ENCODE measurements at places on chromosomes 6 and 20. TPM values are rescaled to one million over a fixed set of nuclear protein-coding genes. Genes with fewer than 3 reads are reported as not detected.

GRCh38 chr20:14067603-14068002 is 72.3 kb downstream of the MACROD2 start:
- DNase-seq, result no peak

DNA sequence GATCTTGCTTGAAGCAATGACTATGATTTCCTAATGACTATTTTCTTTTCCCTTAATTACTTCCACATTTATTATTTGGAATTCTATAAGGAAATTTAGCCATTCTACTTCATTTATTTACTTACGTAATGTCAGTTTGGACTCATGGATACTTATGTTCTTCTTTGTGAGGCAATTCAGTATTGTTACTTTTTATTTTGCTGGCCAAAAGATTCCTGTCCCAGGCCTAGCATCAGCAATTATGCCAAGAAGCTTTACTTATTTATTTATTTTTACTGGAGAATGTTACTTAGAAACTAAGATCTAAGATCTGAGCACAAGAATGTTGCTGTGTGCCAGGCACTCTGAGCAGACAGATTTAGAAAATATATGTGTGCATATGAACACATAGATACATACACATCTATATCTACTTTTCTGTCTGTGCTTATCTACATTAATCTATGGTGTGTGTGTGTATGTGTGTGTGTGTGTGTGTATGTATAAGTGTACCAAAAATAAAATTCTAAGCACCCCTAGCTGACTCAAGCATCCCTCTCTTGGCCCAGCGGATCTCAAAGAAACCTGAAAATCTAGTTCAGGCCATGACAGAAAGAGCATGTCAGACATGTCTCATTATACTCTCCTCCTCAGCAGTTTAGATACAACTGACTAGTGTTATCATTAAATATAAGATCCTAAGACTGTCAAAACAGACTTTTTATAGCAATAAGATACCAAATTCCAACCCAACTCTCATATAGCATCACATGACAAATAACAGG is 640.0 kb upstream of the GJE1 start:
- DNase-seq, result no peak

- DNase-seq, result no peak
Observed at GRCh38 chr20:7180256-7181045, 413.0 kb downstream of the BMP2 start.

GRCh38 chr20:39111359-39112177 is 149.4 kb downstream of the DHX35 start:
- DNase-seq, result no peak

DNA sequence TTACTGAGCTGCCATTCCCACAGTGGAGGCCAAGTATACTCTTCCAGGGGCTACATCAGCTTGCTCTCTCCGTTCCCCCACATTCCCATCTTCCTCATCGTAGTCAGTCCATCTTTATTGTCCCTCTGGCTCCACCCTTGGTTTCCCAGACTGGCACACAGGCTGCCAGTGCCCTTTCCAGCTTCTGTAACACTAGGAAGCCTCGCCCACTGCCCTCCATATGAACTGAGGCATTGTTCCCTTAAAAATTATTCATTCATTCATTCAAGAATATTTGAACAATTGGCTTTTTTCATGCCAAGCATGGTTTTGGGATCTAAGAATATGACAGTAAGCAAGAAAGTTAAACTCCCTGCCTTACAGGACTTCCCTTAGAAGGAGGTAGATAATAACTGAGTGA is 14.3 kb downstream of the ROS1 start:
- no peak for DNase-seq

DNA sequence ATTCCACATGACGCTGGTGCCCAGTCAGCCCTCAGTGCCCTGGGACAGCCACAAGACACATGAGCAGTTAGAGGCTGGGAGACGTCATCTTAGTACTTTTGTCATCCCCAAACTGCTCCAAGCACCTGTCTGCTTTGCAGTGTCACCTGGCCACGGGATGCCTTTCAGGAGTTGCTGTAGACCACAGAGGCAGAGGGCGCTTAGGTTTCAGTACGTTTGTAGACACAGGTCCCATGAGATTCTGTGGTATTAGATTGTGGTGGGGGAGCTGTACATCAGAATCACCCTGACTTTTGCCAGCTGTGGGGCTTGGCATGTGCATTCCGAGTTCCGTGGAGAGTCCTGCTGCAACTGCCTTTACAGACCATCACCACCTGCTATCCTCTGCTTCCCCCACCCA is 16.7 kb downstream of the MAVS start:
- no peak for DNase-seq

DNA sequence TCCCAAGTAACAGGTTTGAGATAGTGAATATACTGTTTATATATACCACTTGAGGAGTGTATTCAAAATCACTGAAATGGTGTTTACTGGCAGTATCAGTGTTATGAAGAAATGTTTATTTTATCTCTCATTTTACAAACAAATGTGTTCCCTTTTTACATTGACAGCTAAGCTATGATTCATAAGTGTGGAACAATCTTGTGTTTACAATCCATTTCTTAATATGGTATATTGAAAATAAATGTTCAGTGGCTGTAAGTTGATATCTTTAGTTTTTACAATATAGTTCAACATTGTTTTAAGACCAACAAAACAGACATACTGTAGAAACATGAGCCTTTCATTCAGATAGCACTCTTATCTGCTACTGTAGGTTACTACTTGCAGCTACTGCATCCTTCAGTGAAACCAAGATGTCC is 14.3 kb downstream of the PHF3 start:
- DNase-seq, result no peak

DNA sequence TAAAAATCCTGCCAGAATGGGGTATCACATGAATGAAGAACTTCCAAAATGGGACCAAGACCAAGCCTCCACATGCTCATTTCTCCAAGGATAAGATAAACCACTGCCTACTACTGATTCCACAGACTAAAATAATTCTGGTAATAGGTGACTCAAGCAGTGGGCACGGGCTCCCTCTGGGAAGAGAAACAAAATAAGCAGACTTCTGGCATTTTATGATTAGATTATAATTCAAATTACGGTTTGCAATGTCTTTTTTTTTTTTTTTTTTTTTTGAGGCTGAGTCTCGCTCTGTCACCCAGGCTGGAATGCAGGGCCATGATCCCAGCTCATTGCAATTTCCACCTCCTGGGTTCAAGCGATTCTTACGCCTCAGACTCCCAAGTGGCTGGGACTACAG is 16.0 kb downstream of the UQCC1 start:
- DNase-seq, result no peak

DNA sequence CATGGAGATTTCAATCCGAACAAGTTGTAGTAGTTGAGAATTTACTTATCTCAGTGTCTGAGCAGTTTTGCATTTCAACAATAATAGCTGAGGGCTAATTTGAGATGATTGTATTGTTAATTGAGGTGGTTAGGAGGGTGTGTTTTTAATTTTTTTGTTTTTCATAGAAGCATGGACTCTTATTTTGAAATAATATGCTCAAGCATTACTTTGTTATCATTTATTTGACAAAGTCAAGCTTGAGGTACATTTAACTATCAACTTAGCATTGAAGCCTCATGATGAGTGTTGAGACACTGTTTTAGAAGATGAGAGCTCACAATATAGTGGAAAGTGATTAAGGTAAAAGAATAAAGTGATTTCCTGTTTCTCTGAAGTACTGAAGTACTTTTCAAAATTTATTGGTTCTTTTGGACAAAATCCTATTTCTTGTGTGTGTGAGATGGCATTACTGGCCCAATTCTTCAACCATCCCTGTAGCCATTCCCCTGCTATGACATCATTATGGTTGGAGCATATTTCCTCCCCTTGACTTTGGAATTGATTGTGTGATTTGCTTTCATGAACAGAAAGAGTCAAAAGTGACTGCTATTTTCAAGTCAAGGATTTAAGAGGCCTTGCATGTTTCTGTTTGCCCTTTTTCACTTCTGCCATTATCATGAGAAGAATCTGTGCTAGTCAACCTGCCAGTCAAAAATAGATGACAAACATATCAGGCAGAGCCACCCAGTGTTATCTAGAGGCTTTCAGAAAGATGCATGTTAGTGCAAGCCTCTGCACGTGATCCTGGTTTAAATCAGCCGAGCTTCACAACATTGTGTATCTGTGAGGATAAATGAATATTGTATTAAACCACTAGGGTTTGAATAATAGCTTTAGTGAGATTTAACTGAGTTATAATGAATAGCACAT is 1112.3 kb upstream of the CITED2 start:
- no peak for DNase-seq

DNA sequence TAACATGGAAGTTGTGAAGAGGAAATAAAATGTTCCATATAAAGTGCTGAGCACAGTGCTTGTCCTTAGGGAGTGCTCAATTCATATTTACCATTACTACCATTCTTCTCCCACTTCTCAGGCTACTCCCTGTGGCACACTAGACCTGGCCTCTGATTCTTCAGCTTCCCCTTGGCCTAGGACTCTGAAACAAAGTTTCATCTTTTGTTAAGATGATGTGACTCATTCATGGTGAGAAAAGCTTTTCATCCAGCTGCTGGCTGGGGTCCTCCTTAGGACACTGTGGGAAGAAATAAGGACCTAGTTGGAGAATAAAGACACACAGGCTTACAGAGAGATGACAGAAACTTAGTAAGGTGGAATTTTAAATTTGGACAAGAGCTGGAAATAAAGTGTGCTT is 314.8 kb downstream of the CDC5L start:
- no peak for DNase-seq

DNA sequence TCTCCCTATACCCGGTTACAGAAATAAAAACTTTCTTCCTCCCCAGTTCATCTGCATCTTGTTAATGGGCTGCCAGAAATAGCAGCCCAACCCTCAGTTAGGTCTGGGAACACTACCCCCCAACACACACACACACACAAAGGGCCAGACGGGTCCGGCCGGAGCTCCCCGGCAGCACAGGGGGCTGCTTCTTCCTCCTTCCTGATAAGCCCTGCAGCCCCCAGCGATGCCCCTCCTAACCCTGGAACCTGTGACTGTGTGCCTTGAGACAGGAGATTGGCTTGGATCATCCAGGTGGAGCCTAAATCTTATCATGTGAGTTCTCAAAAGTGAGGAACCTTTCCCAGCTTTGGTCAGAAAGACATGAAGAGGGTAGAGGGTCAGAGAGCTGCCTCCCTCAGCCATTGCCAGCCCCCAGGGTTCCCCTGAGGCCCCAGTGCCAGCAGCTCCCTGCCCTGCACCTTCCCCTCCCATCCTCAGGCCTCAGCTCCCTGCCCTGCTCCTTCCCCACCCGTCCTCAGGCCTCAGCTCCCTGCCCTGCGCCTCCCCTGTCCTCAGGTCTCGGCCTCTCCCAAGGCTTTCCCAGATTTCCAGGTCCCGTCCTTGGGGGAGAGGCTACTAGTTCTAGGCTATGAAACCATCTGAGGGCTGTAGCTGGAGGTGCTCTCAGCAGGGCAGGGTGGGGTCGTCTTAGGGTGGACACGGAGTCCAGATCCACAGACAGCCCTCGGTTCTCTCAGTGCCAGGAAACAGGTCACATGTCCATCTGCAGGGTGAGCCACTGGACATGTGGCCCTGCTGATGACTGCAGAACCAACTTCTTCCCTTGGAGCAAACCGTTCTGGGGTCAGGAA is 34.5 kb upstream of the CST7 start:
- no peak for DNase-seq

- DNase-seq, result no peak
Observed at GRCh38 chr6:17482711-17483110, 89.3 kb downstream of the CAP2 start.

DNA sequence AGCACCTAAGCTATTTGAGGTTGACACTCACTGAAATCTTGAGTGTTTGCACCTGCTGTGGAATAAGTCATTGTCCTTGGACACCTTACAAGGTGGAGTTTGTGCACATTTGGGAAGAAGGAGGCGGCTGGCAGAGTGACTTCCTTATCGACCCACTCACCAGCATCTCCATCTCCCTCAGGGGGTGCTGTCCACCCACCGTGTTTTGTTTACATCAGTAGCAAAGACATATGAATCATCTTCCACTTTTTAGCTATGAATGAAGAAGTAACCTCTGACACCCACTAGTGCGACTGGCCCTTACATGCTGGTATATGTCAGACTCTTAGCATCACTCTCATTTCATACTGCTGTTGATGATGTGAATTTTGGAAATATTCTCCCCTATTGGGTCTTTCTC is 119.5 kb upstream of the SGK1 start:
- DNase-seq, result no peak

DNA sequence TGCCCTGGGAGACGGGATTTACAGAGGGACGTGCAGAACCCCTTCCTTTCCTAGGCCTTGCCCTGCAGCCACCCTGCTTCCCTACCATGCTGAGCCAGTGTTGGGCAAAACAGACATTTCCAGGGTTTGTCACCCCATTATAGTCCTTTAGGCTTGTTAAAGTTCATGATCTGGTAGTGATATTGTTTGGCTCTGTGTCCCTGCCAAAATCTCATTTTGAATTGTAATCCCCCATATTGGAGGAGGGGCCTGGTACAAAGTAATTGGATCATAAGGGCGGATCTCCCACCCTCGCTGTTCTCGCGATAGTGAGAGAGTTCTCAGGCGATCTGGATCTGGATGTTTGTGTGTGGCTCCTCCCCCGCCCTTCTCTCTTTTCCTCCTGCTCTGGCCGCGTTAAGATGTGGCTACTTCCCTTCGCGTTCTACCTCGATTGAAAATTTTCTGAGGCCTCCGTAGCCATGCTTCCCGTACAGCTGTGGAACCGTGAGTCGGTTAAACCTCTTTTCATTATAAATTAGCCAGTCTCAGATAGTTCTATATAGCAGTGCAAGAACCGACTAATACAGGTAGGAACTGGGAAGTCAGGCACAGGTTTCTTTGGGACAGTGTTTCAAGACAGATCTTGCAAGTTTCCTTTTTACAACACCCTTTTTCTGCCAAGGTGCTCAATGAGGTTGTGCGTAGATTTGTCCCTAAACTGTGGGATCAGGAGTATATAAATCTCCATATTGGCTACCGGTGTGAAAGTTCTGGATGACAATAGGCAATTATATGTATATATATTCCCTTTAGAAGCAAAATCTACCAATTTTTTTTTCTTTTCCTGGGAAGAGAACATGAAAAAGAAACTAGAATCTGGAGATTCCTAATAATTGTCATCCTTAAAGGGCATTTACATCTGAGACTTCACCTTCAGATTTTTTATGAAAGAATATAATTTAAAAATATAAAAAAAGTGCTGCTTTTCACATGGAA is 152.1 kb downstream of the SAMD5 start:
- no peak for DNase-seq

DNA sequence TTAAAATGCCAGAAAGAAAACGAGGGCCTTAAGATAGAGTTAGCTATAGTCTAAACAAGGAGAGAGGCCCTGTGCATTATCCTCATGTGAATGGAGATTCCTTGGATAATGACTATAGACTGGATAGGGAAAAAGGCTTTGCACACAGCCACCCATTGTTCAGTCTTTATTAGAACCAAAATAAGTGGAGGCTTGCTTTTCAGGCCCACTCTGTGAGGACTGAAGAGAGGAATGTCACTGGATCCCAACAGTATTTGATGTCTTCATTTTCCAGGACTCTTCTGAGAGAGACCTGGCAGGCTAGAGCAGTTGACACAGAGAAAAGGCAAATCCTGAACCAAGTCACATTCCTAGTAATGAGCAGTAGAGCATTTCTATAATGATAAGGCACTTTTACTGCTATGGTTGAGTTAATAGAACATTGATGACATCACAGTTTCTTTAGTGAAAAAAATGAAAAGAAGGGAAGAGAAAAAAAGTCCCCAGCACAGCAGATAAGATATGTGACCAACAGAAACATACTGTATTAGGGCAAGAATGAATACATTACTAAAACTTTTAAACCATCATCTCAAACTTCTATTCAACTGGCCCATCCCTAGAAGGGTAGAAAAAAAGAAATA is 315.1 kb downstream of the EPHA7 start:
- no peak for DNase-seq

KCNK16 gene
- total RNA-seq, result not detected

MPIG6B gene
- total RNA-seq, result 0.37 TPM

TOX2 gene
- total RNA-seq, result 4.5 TPM

PHACTR3 gene
- 6.9 TPM for total RNA-seq

ADGB gene
- not detected for total RNA-seq

CCN2 gene
- total RNA-seq, result 315 TPM

OR12D3 gene
- total RNA-seq, result not detected

GTSF1L gene
- total RNA-seq, result not detected

Measured in mucosa of gallbladder (tissue), 1 donor.